Ascending aorta (tissue), 2 donors: ENCODE measurements at places on chromosomes 2 and 18.

GRCh38 chr2:165920748-165921147 is 32.8 kb downstream of the TTC21B start:
- no peak overlapping the region for H3K4me3 ChIP-seq
- H3K36me3 ChIP-seq = peaks cover 18% of the 10 kb centered on the region
- H3K4me1 ChIP-seq = no peaks in the 10 kb centered on the region
- H3K27me3 ChIP-seq = no peaks in the 10 kb centered on the region

DNA sequence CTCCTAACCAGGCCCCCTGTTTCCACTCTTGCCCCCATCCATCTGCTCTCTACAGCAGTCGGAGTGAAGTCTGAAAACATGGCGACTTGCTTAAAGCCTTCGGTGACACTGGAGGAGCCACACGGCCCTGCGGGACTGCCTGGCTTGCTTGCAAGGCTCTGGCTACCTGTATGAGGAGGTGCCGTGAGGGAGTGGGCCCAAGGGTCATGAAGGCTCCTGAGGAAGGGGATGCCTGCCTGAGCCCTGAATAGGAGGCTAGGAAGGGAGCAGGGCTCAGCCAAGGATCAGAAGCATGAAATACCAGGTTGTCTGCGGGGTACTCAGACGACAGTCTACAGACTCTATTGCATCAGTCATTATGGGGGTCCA is 75.4 kb downstream of the EMX1 start:
- no peak overlapping the region for H3K27ac ChIP-seq
- no peak overlapping the region for H3K4me3 ChIP-seq
- H3K27me3 ChIP-seq = no peaks in the 10 kb centered on the region
- DNase-seq = no peak

GRCh38 chr2:41950666-41950960 is 97.2 kb upstream of the PKDCC start:
- no peak for DNase-seq
- no peak overlapping the region for H3K4me3 ChIP-seq
- H3K36me3 ChIP-seq = no peaks in the 10 kb centered on the region
- H3K4me1 ChIP-seq = no peaks in the 10 kb centered on the region

- DNase-seq = no peak
- H3K27ac ChIP-seq = no peak overlapping the region
- H3K4me3 ChIP-seq = no peak overlapping the region
- H3K36me3 ChIP-seq = no peaks in the 10 kb centered on the region
- H3K27me3 ChIP-seq = no peaks in the 10 kb centered on the region
Observed at GRCh38 chr2:88538362-88538917, 85.9 kb upstream of the FOXI3 start.

GRCh38 chr2:132670496-132671150 is 618 bp upstream of the LYPD1 start:
- H3K27me3 ChIP-seq = peaks cover 6% of the 10 kb centered on the region
- no peak overlapping the region for H3K27ac ChIP-seq
- no peak for DNase-seq
- no peaks in the 10 kb centered on the region for H3K36me3 ChIP-seq

DNA sequence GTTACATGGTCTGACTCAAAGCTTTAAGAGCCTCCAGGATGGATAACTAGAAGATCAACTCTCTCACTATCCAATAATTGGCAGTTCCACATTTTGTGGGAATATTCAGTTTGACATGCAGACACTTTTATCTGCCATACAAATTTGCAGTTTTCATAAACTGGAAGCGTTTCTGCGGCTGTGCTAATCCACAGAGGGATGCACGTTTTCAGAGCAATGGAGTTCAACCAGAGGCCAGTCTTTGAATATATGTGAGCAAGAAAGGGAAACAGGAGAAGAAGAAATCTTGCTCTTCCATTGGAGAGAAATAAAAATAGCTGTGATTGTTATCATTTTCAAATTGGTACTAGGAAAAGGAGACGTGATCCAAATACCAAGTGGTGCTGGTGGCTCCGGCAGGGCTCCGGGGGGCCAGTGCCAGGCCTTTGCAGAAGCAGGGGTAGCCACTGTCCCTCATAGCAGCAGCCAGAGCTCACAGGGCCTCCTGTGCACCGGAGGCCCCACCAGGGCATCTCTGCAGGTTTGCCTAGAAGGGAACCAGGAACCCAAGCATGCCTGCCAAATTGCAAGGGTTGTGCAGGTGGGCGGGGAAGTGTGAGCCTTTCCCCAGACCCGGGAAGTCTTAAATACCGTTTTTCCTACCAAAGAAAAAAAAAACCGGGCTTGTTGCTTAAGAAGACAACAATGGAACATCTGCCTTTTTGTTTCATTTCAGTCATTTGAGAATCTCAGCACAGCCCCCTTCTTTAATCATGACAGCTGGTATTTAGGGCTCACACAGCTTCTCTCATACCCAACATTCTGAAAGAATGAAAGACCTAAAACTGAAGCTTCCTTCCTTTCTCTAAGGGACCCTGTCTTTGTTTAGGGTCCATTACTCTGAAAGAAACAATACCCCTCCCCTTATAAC is 791.1 kb upstream of the SOX11 start:
- no peaks in the 10 kb centered on the region for H3K27me3 ChIP-seq
- no peaks in the 10 kb centered on the region for H3K36me3 ChIP-seq

- no peaks in the 10 kb centered on the region for H3K27me3 ChIP-seq
- H3K4me3 ChIP-seq = no peak overlapping the region
- DNase-seq = no peak
- H3K4me1 ChIP-seq = no peaks in the 10 kb centered on the region
- H3K36me3 ChIP-seq = no peaks in the 10 kb centered on the region
- H3K27ac ChIP-seq = no peak overlapping the region
Observed at GRCh38 chr18:49631146-49631866, 69.4 kb downstream of the LIPG start.

- peaks cover 6% of the 10 kb centered on the region for H3K4me1 ChIP-seq
- no peak for DNase-seq
- H3K4me3 ChIP-seq = no peak overlapping the region
Observed at GRCh38 chr2:119684518-119684917, 5.5 kb downstream of the TMEM177 start.

DNA sequence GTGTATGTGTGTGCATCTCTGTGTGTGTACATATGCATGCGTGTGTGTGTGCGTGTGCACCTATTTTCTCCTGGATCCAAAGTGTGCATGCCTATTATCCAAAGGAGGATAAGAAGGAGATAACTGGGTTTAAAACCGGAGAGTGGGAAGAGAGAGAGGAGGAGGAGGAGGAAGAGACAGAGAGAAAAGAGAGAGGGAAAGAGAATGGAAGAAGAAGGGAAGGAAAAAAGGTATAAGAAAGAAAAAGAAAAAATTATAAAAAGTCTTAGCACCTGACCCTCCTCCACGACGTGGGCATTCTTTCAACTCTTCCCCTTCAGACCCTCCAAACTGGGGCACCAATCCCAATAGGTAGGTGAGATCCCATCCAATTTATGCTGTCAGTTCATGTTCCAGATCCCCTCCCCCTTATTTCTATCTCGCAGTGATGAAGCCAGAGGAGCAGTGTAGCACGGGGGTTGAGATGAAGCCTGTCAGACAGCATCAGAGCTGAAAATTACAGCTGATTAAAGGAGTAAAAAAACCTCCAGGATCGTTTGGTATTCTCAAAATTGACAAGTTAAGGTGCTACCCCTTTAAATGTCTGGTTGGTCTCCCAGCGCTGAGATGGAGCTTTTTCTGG is 386.7 kb upstream of the ATP5MC3 start:
- no peak for DNase-seq
- no peaks in the 10 kb centered on the region for H3K27me3 ChIP-seq
- H3K27ac ChIP-seq = no peak overlapping the region
- H3K4me3 ChIP-seq = no peak overlapping the region
- H3K4me1 ChIP-seq = no peaks in the 10 kb centered on the region
- no peaks in the 10 kb centered on the region for H3K36me3 ChIP-seq

DNA sequence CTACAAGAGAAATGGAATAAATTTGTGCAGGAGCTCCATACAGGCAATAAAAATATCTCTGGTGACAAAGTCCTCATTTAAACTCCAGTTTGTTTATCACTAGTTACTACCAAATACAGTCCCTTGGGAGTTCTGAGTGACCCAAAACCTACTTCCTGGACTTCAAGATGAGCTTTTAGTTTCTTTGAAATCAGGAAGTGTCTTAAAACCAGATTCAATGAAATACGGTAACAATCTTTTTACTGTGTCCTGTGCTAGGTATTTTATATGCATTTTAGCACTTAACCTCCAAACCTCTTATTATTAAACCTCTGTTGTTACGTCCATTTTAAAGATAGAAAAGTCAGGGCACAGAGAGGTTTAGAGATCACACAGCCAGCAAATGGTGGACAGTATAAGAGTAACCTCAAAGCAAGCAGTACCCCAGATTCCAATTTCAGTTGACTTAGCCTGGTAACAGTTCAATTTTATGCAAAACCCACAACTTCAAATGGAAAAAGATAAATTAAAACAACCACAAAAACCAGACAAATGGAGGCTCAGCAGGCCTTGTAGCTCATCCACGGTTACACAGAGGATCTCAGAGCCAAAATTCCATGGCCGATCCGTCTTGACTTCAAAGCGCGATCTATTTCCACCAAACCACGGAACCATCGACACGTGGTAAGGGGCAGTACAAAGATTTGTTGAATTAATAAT is 1.3 kb upstream of the KCMF1 start:
- peak overlapping the region; percentile 99 for H3K27ac ChIP-seq
- no peaks in the 10 kb centered on the region for H3K27me3 ChIP-seq
- peak overlapping the region; percentile 90 for H3K4me3 ChIP-seq
- peaks cover 9% of the 10 kb centered on the region for H3K4me1 ChIP-seq
- no peaks in the 10 kb centered on the region for H3K36me3 ChIP-seq

- DNase-seq = no peak
- H3K27ac ChIP-seq = no peak overlapping the region
- peaks cover 6% of the 10 kb centered on the region for H3K4me1 ChIP-seq
- H3K36me3 ChIP-seq = no peaks in the 10 kb centered on the region
- no peaks in the 10 kb centered on the region for H3K27me3 ChIP-seq
- H3K4me3 ChIP-seq = no peak overlapping the region
Observed at GRCh38 chr2:64283006-64283570, 138.9 kb upstream of the PELI1 start.

DNA sequence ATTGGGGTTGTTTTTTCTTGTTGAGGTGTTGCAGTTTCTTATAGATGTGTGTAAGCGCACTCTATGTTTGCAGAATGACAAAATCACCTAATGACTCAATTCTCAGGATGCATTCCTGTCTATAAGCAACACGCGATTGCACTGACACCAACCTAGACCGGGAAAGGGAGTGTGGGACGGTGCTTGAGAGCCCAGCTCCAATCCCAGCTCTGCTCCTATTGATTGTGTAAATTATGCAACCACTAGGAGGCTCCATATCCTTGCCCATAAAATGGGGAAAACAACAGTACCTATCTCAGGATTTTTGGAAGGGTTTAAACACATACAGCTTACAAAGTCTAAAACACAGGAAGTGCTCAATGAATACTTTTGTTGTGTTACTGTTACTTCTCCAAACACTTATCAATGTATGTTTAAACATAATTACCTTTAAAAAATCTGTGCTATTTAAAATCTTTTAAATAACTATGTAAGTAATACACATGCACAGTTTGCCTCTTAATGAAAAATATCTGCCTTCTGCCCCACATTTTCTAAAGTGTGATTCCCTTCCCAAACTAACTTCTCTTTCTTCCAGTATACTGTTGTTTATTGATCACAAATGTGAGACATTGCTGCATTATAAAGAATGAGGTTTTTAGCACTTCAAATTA is 132.5 kb downstream of the SPHKAP start:
- no peaks in the 10 kb centered on the region for H3K36me3 ChIP-seq
- H3K4me1 ChIP-seq = no peaks in the 10 kb centered on the region
- H3K27ac ChIP-seq = no peak overlapping the region
- H3K4me3 ChIP-seq = no peak overlapping the region

- H3K27ac ChIP-seq = no peak overlapping the region
- no peaks in the 10 kb centered on the region for H3K4me1 ChIP-seq
- no peaks in the 10 kb centered on the region for H3K36me3 ChIP-seq
- H3K4me3 ChIP-seq = no peak overlapping the region
Observed at GRCh38 chr2:226730481-226730880, 69.1 kb downstream of the IRS1 start.

- no peaks in the 10 kb centered on the region for H3K36me3 ChIP-seq
- no peak overlapping the region for H3K27ac ChIP-seq
- H3K4me3 ChIP-seq = no peak overlapping the region
Observed at GRCh38 chr2:110674620-110675555, 3.0 kb downstream of the BUB1 start.

DNA sequence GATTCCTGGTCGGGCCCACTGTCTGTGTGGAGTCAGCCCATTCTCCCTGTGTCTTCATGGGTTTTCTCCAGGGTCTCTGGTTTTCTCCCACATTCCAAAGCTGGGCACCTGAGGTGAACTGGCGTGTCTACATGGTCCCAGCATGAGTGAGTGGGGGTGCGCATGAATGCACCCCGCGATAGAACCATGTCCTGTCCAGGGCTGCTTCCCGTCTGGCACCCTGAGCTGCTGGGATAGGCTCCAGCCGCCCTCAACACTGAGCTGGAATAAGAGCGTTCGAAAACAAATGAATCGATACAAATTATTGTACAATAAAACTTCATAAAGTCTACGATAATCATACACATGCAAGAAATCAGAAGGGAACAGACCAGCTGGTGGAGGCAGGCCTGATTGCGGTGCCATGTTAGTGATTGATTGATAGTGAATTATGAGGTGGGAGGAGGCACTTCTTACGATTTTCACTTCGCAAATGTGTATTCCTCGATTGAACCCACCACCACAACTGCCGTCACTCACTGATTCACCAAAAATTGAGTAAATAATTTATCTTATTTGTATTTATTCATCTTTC is 186.6 kb downstream of the MGAT5 start:
- no peaks in the 10 kb centered on the region for H3K27me3 ChIP-seq
- H3K4me3 ChIP-seq = no peak overlapping the region
- H3K27ac ChIP-seq = no peak overlapping the region
- no peak for DNase-seq

GRCh38 chr2:239278361-239278760 is 122.5 kb downstream of the HDAC4 start:
- no peak overlapping the region for H3K4me3 ChIP-seq
- no peaks in the 10 kb centered on the region for H3K36me3 ChIP-seq
- no peak for DNase-seq
- H3K4me1 ChIP-seq = peaks cover 13% of the 10 kb centered on the region
- H3K27ac ChIP-seq = no peak overlapping the region

DNA sequence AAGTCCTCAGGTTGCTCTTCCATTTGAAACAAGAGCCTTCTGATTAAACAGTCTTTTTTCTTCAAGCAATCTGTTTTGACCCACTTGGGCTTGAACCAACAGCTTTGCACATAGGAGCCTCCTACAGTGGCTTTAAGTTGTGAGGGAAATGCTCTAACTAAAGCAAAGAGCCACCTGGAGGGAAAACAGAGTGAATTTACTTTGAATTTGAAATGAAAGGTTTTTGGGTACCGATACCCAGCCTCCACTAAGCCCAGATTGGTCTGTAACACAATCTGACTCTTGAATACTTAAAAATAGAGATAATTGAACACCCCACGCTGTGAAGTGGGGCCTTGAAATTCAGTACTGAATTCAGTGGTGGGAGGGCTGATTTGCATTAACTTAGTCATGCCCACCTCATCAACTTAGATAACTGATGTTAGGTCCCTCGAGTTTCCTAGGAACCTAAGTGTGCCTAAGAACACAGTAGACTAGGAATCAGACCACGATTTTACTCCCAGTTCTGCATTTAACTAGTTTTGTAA is 56.3 kb upstream of the ACVR1C start:
- H3K36me3 ChIP-seq = no peaks in the 10 kb centered on the region
- H3K4me3 ChIP-seq = no peak overlapping the region
- H3K27me3 ChIP-seq = no peaks in the 10 kb centered on the region
- no peak for DNase-seq

- H3K27me3 ChIP-seq = no peaks in the 10 kb centered on the region
- no peaks in the 10 kb centered on the region for H3K36me3 ChIP-seq
- no peaks in the 10 kb centered on the region for H3K4me1 ChIP-seq
Observed at GRCh38 chr18:61248589-61248988, 84.6 kb upstream of the CDH20 start.
